Stomach (tissue), 19 donors: ENCODE measurements at places on chromosomes 7 and 10.

- no peak for DNase-seq
These were observed 24.3 kb upstream of the CNNM1 start for GRCh38 chr10:99304862-99305229.

DNA sequence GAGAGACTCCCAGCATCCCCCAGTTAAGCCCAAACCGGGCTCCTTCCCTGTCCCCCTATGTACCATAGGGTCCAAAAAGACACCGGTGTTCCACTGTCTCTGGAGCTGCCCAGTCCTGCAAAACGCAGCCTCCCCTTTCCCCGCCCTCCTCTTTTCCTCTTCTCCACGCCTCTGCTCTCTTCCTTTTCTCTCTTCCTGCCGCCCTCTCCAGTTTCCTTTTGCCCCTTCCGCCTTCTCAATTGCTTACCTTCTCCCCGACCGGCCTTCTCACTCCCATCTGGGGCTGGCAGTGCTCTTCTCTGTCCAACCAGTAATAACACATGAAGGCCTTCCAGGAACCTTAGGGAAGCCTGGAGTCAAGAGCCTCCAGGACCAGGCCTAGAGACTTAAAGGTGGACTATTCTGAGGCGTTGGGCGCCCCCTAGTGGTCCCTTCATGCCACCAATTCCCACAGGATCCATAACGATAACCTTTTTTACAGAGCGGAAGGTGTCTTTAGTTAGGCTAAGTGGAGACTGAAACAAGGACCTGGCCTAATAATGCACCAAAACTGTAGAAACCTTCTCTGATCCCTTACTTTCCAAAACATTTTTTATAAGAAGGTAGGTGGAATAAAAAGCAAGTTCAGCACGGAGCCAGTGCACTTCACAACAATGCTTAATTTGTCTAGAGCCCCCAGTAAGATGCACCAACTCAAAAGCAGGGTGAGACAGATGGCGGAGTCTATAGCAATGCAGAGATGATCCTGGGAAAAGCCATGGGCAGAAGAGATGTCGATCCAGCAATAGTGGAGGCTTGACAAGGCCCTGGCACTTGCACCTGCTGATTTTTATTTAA, 27.2 kb upstream of the MSRB2 start:
- peak; percentile 91 for DNase-seq

DNA sequence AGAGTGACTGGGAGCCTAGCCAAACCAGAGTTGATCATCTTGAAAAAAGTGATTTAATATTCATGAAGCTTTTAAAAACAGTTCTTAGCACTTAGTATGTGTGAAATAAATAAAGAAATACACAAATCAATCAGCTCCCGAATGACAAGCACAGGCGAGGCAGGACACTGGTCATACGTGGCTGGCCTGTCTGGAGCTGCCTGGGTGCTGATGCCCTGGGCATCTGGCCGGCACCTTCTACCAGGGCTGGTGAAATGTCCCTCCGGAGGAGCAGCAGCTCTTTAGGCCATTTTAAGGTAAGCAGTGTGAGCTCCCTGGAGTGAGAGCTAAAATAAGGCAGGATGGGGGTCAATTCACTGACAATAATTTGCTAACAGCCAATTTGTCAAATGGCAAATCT, 23.7 kb downstream of the IL15RA start:
- DNase-seq, result no peak

GRCh38 chr10:88521791-88522190, 61.3 kb downstream of the RNLS start:
- no peak for DNase-seq
